ENCODE measurements at places on chromosomes 13 and 19.

DNA sequence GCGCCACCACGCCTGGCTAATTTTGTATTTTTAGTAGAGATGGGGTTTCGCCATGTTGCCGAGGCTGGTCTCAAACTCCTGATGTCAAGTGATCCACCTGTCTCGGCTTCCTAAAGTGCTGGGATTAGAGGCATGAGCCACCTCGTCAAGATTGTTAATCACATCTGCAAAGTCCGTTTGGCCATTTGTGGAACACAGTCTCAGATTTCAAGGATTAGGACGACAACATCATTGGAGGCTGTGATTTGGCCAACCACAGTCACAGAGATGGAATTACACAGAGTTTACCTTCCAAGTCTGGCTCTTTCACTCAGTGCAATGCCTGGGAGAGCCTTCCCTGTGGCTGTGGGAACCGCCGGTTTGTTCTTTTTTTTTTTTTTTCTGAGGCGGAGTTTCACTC lies 17.8 kb downstream of the SULT2B1 start:
- DNase-seq = no peak

GRCh38 chr13:85974608-85975366 lies 175.6 kb upstream of the SLITRK6 start:
- DNase-seq = no peak

- no peak for DNase-seq
These were observed 4.5 kb upstream of the LAIR1 start for GRCh38 chr19:54369082-54369687.

- no peak for DNase-seq
These were observed 17.3 kb downstream of the DEDD2 start for GRCh38 chr19:42200116-42200715.

DNA sequence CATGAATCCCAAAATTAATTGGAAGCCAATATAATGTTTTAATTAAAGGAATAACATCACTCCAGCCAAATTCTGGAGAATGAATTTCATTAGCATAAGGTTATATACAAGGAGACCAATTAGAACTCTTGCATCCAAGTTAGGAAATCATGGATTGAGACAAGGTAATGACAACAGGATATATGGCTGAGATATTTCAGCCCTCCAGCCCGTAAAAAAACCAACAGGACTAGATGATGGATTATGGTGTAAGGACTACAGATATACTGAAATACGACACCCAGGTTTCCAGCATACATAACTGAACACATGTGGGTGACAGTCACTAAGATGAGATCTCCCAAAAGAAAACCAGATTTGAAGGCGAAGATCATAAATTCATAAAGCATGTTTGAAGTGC lies 56.5 kb downstream of the TSC22D1 start:
- no peak for DNase-seq

All from iPS DF 19.7 (cell line).